ENCODE measurements at places on chromosomes 4 and X.

- DNase-seq = no peak
Observed at GRCh38 chr4:140703463-140703862, 52.7 kb downstream of the TBC1D9 start.

GRCh38 chr4:11719879-11720278, 291.2 kb upstream of the HS3ST1 start:
- no peak for DNase-seq

- no peak for DNase-seq
Observed at GRCh38 chr4:128220286-128221235, 67.1 kb downstream of the PGRMC2 start.

DNA sequence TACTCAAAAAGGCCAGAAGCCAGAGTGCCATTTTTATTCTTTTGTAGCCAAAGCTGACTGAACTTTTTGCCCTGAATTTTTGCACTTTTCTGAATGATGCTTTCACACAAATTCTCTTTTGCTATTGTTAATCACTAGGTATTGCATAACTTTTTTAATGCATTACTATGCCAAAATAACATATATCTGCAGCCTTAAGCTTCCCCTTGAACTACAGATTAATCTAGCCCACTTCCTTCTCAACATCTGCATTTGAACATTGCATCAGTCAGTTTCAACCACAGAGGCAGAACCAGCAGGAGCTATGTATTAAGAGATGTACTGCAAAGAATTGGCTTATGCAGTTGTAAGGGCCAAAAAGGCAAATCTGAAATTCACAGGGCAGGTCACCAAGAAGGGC, 197.6 kb upstream of the GYPA start:
- no peak for DNase-seq

- no peak for DNase-seq
Observed at GRCh38 chrX:40109288-40110008, 11.7 kb upstream of the BCOR start.

- DNase-seq = no peak
Observed at GRCh38 chrX:118847676-118848075, 24.1 kb downstream of the ZCCHC12 start.

DNA sequence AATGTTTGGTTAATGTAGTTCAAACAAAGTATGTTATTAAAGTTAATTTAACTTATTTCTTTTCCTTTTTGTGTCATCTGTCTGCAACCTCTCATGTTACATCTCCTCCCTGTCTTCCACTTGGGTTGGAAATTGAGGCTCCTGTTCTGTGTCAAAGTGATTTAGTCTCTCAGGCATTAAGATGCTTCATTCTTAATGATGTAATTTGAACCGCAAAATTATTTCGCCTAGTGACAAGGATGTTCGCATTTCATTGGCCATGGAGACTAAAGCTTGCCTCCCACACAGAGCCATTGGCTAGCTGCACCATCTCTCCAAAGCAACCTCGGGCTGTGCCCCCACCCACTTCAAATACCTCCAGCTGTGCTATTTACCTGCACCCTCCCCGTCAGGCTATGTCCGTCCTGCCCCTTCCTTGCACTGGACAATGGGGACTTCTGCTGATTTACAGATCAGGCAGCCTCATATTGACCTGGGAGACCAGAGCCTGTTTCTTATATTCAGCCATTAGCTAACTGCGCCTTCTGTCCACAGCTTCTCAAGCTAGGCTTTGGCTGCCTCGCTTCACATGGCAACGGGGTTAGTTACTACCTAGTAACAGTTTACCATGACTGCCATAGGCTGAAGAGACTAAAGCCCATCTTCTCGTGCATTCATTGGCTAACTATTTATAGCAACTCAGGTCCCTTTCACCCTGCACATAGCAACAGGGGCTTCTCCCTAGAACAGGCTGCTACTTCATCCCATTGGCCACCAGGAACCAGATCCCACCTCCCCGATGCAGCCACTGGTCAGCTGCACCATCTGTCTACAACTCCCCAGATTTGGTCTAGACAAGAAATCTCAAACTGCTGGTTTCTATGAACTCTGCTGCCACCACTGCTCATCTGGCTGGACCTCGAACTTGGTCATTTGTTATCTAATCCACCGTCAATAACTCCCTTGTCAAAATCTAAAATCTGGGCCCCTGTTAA, 8.6 kb upstream of the ZNF157 start:
- DNase-seq = peak; percentile 78

DNA sequence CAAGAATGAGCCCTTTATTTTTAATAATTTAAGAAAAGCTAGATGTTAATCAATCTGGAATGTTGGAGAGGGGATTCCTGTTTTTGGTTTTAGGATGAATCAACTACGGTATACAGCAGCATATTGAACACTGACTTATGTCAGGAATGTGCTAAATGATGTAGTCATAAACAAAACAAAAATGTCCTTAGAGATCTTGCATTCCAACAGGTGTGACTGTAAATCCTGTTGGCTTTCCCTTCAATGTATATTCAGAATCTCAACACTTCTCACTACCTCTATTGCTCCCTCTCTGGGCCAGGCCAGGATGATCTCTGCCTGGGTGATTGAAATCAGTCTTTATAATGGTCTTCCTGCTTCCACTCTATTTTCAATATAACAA, 37.8 kb upstream of the BDH2 start:
- no peak for DNase-seq

GRCh38 chrX:3669841-3670475, 43.5 kb downstream of the PRKX start:
- no peak for DNase-seq
